ENCODE measurements at places on chromosomes 6 and 20. TPM values are rescaled to one million over a fixed set of nuclear protein-coding genes. Genes with fewer than 3 reads are reported as not detected.

The POPDC3 gene
- 1.1 TPM for total RNA-seq

The NSFL1C gene
- total RNA-seq: 24.2 TPM

The THBS2 gene
- 13.3 TPM for total RNA-seq

The BIRC7 gene
- total RNA-seq: 0.26 TPM

The IL17A gene
- total RNA-seq: 0.03 TPM

The PPP1R16B gene
- 23.6 TPM for total RNA-seq

The ZNF451 gene
- total RNA-seq: 31.7 TPM

The ZSCAN31 gene
- total RNA-seq: 5.8 TPM

The TCP1 gene
- total RNA-seq: 375 TPM

The OR2J3 gene
- total RNA-seq: not detected

Data from H7 (cell line).